Stimulated activated CD4-positive, alpha-beta T cell treated with anti-CD3 and anti-CD28 coated beads, Interleukin-1b, Interleukin-23, amount 100 ng/mL, for 24 hours (primary cell): ENCODE measurements at places on chromosomes 11 and 22.

GRCh38 chr22:37371491-37371890 is 55.8 kb downstream of the ELFN2 start:
- DNase-seq: no peak

DNA sequence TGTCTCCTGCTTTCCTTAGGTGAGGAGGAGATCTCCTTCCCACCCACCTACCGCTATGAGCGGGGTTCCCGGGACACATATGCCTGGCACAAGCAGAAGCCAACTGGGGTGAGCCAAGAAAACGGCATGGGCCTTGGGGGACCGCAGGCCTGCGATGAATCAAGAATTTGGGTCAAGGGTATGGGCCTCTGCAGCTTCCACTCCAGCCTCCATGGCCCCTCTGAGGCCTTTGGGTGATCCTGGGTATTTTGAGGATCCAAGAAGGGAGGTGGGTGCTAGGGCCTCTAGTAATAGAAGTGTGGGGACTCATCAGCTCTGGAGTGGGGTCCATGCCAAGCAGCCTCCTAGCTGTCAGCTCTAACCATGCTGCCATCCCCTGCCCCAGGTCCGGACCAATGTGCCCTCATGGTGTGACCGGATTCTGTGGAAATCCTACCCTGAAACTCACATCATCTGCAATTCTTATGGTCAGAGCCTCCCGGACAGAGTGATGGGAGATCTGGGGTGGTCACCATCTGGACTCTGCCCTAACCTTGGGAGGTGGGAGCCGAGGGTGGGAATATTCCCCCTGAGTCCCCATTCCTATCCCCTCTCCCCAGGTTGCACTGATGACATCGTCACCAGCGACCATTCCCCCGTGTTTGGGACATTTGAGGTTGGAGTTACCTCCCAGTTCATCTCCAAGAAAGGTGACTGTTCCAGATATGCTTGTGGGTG is 8.6 kb downstream of the INPPL1 start:
- no peak for DNase-seq

- DNase-seq: no peak
Observed at GRCh38 chr11:61974766-61975631, 7.6 kb upstream of the FTH1 start.

DNA sequence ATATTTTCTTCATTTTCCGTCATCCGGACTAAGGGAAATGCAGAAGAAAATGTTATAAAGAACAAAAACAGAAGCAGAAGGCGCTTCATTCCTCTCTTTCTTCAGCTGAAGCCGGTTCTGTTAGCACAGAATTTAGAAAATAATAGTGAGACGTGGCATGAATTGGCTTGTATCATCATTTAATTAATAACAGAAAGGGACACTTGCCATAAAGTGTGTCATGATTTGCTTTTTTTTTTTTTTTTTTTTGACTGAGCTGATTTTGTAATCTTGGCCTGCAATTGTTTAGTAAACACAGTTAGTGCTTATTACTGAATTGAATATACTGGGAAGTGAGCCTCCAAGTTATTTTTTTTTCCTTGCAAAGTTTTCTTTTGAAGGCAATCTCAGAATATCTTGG is at the start of gene MMP27:
Gene MMP27 (minus strand): TSS at position 144 of the 400 bp plus-strand sequence. CDS start 55 bp downstream, at position 89.
- DNase-seq: no peak

DNA sequence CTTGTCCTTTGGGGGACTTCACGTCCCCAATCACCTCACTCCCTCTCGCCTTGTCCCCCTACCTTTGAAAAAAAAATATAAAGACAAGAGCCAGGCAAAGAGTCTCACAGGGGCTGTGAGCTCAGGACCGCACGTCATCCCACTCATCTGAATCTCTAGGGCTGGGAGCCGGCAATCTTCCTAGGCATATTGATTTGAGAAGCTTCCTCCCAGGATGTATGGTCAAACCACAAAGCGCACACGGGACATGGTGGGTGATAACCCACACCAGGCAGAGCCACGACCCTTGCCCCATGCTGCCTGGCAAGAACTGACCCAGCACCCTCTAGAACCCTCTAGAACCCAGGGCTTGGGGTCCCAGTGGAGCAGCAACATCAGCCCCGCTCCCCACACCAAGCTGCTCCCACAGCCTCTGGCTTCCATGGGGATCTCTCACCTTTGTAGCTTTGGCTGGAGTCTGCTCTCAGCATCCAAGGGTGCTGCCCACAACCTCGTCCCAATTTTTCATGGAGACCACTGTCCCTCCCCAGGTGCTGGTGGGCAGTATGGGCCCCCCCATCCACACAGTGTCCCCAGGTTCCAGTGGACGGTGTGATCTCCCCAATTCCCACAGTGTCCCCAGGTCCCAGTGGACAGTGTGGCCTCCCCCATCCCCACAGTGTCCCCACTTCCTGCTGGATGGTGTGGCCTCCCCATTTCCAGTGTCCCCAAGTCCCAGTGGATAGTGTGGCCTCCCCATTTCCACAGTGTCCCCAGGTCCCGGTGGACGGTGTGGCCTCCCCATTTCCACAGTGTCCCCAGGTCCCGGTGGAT is 85.2 kb upstream of the FGF3 start:
- DNase-seq: no peak

DNA sequence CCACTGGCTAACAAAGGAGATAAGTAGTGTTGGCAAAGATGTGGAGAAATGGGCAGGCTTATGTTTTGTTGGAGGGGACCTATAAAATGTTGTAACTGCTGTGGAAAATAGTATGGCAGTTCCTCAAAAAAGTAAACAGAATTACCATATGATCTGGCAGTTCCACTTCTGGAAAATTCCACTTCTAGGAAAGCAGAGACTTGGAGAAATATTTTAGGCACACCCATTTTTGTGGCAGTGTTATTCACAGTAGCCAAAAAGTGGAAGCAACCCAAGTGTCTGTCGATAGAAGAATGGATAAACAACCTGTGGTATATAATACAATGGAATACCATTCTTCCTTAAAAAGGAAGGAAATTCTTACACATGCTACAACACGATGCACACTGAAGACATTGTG is 57.0 kb upstream of the ADORA2A start:
- DNase-seq: no peak

GRCh38 chr22:44710474-44711240 is 8.7 kb downstream of the PRR5 start:
- DNase-seq: no peak

DNA sequence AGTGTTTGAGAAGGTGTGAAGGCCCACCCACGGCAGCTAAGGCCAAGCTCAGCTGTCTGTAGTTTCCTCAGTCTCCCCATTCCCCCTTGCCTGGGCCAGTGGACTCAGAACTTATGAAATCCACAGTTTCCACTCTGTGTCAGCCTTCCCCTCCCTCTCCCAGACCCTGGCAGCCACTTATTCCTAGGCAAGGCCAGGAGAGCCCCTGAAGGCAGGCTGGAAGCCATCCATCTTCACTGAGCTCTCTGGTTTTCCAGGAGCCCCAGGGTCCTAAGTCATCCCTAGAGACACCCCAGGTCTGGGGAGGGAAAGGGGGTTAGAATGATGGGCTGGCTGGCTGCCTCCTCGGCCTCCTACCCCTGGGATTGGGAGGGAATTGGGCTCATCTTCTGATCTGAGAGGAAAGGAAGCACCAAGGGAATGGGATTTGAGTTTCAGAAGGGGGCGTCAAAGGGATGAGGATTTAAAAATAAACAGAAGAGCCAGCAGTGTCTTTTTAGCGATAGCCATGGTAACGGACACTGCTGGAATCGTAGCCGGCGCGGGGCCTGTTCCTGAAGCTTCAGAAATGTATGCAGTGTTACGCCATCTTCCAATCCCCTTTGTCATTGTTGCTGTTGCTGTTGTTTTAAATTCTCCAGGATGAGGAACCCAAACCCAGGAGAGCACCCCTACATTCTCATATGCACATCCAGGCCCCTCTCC is 561.1 kb upstream of the CADM1 start:
- DNase-seq: no peak

DNA sequence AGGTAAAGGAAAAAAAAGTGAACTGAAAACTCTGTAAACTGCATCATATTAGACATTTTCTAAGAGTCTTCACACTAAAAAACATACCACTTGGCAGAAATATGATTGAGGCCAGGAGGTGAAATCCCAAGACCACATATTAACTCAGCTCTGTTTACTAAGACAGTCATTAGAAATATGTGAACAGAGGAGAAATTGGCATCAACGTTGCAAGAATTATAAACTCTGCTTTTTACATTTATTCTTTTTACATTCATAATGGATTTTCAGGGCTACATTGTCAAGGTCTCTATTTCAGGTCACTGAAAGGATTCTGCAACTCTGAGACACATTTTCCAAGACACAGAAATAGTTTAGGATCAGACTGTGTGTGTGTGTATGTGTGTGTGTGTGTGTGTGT is 1364.0 kb downstream of the LRRC4C start:
- DNase-seq: no peak

GRCh38 chr22:40605761-40606160 is 30.8 kb downstream of the MRTFA start:
- no peak for DNase-seq

DNA sequence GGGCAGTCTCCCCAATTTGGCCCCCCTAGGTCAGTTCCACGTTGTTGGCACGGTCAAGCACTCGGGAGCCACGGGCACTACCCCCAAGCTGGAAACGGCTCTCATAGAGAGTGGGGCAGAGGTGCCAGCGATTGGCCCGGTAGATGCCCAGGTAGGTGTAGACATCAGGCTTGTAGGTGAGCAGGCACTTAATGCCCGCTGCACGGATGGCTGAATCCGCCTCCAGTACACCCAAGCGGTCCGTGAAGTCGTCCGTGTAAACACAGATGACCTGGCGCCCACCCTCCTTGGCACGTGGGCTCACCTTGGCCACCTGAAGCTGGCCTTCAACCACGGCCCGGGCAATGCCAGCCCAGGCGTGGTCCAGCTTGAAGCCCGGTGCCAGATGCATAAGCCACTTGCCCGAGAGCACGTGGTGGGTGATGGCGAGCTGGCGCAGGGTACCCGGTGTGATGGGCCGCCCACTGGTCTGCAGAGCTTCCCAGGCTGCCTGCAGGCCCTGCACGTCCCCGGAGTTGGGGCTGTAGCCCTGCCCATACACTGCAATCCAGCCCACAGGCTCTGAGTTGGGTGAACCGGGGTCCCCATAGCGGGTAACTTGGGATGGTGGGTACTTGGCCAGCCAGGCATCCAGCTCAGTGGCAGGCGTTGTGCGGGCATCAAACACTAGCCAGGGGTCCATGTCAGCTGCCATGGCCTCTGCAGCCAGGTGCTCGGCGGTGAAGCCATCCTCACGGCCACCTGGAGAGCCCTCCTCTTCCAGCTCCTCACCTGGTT is 1.2 kb downstream of the C11orf68 start:
- DNase-seq: no peak

- DNase-seq: no peak
Observed at GRCh38 chr11:134401825-134402809, 9.9 kb downstream of the B3GAT1 start.

GRCh38 chr11:63443714-63444113 is 47.3 kb downstream of the PLAAT5 start:
- DNase-seq: no peak

DNA sequence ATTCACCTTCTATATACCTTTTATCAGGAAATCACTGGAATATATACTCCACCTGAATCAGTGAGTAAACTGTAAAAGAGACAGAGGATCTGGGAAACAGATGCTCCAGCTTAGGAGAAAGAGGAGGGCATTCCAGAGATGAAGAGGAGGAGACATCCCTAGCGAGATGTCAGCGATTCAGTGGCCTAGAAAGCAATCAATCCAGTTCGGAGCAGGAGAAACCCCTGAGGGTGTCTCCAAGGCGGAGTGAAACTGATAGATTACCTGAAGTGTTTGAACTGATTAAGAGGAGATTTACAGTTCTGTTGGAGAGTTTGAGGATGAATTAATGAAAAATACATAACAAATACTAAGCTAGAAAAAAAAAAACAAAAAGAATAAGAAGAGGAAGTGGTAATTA is 24.5 kb upstream of the TNRC6B start:
- DNase-seq: no peak

- DNase-seq: no peak
Observed at GRCh38 chr11:126997196-126997595, 3.4 kb downstream of the KIRREL3 start.

DNA sequence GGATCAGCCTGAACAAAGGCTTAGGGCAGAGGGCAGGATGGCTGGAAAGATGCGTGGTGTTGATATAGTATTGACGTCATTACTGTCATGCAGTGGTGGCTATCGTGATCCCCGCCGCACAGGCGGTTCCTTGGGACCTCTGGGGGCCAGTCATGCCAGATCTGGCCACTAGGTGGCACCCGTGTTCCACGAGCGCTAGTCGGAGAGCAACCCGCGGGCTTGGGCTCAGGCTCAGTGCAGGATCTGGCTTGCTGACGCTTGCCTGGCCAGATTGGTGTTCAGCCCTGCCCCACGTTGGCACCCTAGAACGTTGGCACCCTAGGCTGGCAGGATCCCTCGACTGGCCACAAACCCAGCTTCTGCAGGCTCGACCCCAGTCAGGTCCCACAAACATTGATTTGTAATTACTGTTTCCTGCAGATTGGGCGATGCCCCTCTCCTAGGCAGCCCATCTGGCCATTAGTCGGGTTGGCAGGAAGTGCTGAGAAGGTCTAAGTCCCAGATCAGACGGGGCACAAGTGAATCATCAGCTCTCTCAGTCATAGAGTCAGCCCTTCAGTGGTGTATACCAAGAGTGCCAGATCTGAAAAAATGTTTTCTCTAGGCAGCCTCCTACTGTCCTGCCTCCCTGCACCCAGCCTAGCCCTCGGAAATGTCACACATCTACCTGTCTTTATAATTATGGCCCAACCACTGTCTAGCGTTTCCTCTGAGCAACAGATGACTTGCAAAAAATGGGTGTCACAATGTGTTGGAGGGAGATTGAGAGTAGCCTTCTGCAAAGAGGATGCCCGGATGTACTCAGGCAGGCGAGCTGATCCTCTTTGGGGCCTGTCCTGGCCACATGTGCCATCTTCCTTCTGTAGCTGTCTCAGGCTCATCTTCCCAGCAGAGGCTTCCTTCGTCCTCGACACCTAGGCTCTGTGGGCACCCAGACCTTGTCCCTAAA is 315.3 kb downstream of the TMEM135 start:
- DNase-seq: peak; percentile 75

- no peak for DNase-seq
Observed at GRCh38 chr11:9231848-9232177, 33.3 kb downstream of the DENND5A start.

DNA sequence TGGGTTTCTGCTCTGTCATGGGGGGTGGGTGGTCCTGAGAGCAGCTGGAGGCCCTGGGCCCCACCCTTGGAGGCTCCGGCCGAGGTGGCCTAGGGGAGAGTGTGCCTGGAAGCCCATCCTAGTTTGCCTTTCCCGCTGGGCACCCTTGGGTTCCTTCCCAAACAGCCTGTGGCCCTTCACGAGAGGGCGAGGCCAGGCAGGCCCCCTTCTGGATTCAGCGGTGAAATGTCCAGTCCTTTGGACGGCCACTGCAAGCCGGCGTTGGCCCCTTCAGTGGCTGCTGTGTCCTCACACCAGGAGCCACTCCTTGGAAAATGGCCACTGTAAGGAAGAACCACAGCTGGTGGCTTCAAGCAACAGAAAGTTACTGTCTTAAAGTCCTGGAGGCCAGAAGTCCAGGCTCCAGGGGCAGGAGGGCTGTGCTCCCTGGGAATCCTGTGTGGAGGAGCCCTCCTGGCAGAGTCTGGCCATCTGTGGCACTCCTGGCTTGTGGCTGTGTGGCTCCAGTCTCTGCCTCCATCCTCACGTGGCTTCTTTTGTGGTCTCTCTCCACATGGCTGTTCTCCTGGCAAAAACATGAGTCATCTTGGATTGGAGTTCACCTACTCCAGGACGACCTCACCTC is 854.1 kb downstream of the TBC1D22A start:
- no peak for DNase-seq
